ENCODE measurements at places on chromosomes 16 and 17. TPM values are rescaled to one million over a fixed set of nuclear protein-coding genes. Genes with fewer than 3 reads are reported as not detected.

GRCh38 chr17:40472733-40473452 lies 28.5 kb downstream of the TNS4 start:
- no peak for DNase-seq

The SLC16A13 gene
- total RNA-seq, result 1.3 TPM

DNA sequence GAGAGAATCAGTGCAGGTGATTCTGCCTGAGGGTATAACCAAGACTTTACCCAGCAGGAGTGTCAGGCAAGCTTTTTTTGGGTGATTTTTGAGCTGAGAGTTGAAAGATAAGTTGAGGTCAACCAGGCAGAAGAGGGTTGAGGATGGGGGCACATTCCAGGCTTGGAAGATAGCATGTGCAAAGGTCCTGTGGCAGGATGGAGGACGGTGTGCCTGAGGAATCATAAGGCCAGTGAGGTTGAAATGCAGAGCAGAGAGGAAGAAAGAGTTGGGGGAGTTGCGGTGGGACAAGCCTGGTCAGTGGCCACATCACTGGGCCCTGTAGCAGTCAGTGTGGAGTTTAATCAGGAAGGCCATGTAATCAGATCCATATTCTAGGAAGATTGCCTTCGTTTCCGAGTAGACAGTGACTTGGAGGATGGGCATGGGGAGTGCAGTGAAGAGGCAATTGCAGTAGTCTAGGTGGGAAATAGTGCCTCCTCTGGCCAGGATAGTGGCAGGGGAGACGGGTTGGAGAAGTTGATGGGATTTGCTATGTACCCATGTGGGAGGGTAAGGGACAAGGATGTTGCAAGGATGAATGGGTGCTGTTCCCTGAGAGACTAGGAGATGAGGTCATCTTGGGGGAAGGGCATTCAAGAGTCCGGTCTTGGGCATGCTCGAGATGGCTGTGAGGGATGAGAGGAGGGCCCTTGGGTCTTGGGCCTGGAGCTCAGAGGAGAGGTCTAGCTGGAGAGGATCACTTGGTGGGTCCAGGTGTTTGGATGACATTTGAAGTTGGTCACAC lies 3.9 kb downstream of the PLEKHG4 start:
- no peak for DNase-seq

The ITGAX gene
- 0.52 TPM for total RNA-seq

DNA sequence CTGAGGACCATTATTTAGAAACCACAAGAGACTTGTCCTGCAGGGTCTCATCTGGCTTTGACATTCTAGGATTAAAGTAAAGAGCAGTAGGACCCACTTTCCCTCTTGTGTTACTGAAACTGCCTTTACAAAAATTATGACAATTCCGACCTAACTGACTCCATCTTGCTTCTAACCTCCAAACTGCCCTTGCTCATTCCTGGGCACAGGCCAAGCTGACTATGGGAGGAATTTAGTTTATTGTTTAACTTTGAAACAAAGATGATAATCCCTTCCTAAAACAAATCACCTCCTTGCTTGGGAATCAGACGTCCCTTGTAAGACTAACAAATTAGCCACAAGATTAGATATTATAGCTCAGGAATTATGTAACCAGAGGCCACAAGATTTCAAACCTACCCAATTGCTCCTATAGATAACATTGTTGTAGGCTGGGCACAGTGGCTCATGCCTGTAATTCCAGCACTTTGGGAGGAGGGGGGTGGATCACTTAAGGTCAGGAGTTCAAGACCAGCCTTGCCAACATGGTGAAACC lies 87.0 kb upstream of the FBXO47 start:
- no peak for DNase-seq

The GNAO1 gene
- 1.6 TPM for total RNA-seq

- DNase-seq, result peak; percentile 43
Measured at GRCh38 chr17:64920026-64920418, 744 bp upstream of the LRRC37A3 start.

DNA sequence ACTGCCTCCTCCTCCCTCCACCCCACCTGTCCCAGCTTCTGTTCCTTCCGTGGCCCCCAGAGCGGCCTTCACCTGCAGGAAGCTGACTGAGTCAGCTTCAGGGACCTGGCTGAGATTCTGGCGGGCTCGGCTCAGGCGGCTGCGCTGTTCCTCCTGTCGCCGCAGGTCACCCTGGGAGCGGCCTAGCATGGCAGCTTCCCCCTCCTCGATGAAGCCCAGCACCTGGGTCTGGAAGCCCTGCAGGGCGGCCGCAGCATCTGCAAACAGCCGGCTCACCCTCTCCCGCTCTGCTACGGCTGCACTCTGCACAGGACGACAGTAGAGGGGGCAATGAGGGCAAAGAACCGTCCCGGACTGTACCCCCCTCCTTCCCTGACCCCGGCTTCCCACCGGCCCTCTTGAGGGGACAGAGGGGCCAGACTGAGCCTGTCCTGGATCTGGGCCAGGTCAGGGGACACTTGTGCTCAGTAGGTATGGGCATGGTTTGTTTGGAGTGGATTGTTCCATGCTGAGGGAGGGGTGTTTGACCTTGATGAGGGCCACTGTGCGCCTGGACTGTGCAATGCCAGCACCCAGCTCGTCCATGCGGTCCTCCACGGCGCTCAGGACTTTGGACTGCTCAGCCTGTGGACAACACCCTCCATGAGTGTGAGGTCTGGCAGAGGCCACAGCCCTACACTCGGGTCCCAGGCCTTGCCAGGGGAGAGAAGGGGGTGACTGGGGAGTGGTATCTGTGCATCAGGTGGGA lies 2.0 kb downstream of the TRIM47 start:
- peak; percentile 91 for DNase-seq

DNA sequence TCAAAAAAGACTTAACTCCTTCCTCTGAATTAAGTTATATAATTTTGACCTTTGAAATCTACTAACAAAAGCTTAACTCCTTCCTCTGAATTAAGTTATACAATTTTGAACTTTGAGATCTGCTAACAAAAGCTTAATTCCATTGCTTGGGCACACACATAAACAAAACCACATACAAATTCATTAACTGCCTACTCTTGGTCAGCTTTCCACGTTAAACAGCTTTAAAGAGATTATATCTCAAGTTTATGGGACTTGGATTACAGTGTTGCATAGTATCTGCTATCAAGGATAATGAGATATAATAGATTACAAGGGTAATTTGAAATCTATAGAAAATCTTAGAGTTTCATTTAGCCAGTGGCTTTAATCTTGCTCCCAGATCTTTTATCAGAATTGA lies 23.5 kb downstream of the COX10 start:
- no peak for DNase-seq

The PRSS33 gene
- total RNA-seq, result not detected

The ABCA8 gene
- not detected for total RNA-seq

All from Karpas-422 (cell line).